Right kidney (tissue), 9 donors: ENCODE measurements at places on chromosomes 3 and 15.

DNA sequence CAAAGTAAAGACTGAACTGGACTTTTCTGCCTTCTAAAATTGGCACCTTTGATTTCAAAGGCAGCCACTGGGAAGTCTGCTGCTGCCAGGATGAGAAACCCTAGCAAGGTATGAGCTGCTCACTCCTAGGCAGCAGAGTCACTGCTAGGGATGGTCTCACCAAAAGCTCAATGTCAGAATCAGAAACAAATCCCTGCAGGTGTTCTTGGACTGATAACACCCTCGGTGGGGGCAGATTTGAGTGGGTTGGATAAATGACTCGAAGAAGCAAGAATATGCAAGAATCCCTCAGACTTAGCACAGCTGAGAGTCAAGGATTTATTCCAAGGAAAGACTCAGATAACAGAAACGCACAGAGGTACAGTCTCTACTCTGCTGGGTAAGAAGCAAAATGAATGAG, 90.4 kb downstream of the PRICKLE2 start:
- no peak for DNase-seq

DNA sequence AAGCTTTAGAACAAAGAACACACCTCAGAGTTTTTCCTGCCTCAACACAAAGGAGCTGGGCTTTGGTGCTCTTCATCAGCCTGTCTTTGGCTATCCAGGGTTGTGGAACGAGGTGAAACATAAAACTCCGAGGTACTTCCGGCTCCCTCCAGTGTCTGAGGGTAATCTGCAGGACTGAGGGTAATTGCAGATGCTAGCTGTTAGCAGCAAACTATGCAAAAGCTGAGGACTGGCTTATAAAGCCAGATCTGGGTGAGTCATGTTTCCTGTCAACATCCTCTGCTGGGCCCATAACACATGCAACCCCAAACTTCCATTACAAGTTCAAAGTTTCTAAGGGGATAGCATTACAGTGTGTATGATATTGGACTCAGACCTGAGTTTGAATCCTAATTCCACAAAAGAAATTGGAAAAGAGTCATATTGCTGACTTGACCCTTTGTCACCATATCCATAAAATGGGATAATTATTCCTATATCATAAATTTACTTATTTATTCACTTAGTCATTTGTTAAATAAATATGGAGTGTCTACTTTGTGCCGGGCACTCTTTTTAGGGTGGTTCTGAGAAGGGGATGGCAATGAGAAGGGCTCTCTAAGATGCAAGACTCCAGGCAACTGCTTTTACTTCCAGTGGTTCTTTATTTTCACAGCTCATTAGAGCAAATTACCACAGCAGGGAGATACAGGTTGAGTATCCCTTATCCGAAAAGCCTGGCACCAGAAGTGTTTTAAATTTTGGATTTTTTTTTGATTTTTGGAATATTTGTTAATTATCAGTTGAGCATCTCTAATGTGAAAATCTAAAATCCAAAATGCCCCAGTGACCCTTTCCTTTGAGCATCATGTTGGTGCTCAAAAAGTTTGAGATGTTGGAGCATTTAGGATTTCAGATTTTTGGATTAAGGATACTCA, 9.5 kb upstream of the TRIM69 start:
- DNase-seq, result no peak

- no peak for DNase-seq
These were observed 1218.8 kb upstream of the EPHA6 start for GRCh38 chr3:95595416-95596075.

DNA sequence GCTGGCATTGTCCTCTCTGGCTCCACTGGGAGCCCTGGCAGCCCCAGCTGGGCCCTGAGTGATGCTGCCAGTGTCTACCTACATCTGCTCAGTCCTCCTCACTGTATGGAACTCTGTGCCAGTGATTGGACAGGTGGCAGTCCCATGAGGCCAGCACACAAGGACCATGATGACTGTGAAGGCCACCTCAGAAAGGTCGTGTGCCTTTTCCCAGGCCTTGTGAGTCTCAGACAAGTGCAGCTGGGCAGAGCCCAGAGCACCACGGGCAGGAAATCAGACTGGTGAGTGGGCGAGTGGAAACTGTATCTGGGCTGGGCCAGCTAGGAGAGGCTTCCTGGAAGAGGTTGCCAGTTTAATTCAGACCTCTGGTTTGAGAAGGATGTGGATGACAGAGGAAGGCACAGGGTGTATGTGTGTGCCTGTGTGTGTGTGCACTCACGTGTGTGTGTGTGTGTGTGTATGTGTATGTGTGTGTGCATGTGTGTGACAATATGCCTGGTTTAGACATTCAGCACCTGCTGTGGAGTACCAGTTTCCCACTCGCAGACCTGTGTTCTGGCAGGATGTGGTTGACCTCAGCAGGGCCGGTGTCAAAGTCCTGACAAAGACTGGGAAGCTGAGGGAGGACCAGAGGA, 7.0 kb downstream of the MAPKAPK3 start:
- no peak for DNase-seq

DNA sequence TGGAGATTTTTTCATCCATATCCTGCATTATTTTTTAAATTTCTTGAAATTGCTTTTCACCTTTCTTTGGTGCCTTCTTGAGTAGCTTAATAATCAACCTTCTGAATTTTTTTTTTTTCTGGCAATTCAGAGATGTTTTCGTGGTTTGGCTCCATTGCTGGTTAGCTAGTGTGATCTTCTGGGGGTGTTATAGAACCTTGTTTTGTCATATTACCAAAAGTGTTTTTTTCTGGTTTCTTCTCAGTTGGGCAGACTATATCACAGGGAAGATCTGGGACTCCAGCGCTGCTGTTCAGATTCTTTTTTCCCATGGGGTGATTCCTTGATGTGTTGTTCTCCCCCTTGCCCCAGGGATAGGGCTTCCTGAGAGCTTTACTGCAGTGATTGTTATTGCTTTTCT, 23.8 kb upstream of the TIGIT start:
- DNase-seq, result no peak

DNA sequence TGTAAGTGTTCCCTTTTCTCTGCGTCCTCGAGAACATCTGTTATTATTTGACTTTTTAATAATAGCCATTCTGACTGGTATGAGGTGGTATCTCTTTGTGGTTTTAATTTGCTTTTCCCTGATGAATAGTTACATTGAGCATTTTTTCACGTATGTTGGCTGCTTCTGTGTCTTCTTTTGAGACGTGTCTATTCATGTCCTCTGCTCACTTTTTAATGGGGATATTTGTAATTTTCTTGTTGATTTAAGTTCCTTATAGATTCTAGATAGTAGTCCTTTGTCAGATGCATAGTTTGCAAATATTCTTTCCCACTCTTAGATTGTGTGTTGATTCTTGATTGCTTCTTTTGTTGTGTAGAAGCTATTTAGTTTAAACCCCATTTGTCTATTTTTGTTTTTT, 179.2 kb downstream of the DOCK3 start:
- DNase-seq, result no peak

- no peak for DNase-seq
These were observed 324.6 kb upstream of the TBC1D5 start for GRCh38 chr3:18066899-18067582.

- DNase-seq, result no peak
These were observed 159.5 kb upstream of the LPP start for GRCh38 chr3:187994221-187995042.

DNA sequence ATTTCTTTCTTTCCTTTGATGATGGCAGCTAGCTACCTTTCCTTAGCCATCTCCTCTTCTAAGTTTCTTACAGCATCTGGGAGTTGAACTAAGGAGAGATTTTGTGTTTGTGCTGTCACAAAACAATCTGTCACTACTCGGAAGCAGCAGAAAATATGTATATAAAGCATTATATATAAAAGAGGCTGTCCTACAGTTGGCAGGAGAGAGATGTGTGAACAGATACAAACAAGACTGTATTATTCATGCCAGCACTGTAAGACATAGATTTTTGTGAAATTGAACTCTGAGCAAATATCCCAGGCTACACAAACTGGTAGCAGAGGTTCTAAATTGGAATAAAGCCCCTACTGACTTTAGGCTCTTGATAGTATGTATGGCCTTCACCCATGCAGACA, 577.5 kb upstream of the NECTIN3 start:
- no peak for DNase-seq

- DNase-seq, result no peak
These were observed 1245.3 kb downstream of the ROBO2 start for GRCh38 chr3:78285032-78285728.
